Type B pancreatic cell (in vitro differentiated cells): ENCODE measurements at places on chromosomes 5 and 9. TPM values are rescaled to one million over a fixed set of nuclear protein-coding genes. Genes with fewer than 3 reads are reported as not detected.

DNA sequence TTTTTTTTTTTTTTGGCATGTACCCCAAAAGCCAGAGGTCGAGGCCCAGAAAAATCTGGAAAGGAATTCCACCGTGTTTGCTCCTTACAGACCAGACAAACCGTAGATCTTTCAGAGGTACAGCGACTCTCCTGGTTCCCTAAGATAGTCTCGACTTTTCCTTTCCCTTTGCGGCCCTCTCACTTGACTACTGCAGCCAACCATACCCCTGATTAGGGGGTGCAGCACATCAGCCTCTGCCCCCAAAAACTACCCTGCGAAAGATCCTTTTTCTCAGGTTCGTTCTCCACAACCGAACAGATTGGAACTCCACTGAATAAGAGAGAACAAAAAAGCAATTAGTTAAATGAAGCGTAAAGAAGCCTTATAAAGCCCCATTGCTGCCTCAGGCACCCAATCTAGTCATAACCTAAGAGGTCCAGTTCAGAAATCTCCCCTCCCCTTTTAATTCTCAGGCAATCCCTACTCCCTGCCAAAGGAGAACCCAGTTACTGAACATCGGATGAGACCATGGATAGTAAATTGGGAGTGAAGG lies 379 bp upstream of the TICAM2 start:
- no peak for DNase-seq

GRCh38 chr5:173925449-173926071 lies 37.4 kb downstream of the CPEB4 start:
- no peak for DNase-seq

Gene NR5A1
- total RNA-seq: 0.12 and 0.26 TPM in 2 replicates

- DNase-seq: no peak
These were observed 142.2 kb downstream of the ZNF462 start for GRCh38 chr9:107005201-107005600.

GRCh38 chr5:160805376-160805775 lies 46.6 kb downstream of the ATP10B start:
- DNase-seq: no peak

- no peak for DNase-seq
These were observed 27.7 kb downstream of the GRAMD2B start for GRCh38 chr5:126450907-126451306.

Gene CARD9
- 2.0 and 2.6 TPM in 2 replicates for total RNA-seq

Gene SLC34A3
- 0.41 and 0.81 TPM in 2 replicates for total RNA-seq

DNA sequence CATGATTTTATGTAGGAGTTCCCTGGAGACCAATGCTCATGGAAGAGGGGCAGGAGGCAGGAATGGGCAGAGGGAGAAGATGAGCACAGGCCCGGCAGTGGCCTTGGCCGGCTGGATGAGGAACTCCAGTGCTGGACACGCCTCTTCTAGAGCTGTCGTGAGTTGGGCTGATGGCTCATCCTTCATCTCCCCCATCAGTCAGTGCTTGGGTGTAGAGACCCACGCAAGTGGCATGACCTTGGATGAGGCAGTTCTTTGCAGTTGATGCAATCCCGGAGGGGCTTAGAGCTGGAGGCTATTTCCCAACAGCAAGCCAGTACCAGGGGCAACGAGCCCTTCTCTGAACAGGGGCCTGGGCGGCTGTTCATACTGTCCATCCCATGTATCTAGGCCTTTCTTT lies 25.5 kb upstream of the ARAP3 start:
- no peak for DNase-seq

Gene BTNL9
- 0.19 and 0.39 TPM in 2 replicates for total RNA-seq

GRCh38 chr5:102554728-102555127 lies 55.9 kb upstream of the SLCO6A1 start:
- DNase-seq: no peak

DNA sequence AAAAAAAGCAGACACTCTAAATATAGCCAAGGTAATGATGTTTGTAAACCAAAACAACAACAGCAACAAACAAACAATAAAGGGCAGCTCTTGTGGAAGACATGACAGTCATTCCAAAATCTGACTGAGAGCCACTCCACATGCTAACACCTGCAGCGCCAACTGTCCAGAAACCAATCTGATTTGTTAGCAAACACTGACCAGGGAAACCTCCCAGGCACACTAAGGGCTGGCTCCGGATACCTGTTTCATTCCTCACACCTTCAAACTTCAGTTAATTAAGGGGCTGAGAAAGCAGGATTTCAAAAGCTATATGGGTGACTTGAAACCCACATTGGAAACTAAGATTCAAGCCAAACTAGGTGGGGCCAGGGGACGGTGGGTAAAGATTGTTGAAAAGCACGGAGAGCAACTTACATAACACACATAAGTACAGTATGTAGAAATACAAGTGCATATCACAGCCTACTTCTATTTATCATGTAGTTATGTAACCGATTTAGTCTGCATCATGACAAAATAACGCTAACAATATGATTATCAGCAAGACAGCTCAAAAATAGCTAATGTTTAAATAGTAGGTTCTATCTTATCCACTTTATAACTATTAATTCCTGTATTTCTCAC lies 203.6 kb downstream of the SEMA5A start:
- no peak for DNase-seq

GRCh38 chr9:94472806-94473360 lies 82.0 kb upstream of the PCAT7 start:
- no peak for DNase-seq

DNA sequence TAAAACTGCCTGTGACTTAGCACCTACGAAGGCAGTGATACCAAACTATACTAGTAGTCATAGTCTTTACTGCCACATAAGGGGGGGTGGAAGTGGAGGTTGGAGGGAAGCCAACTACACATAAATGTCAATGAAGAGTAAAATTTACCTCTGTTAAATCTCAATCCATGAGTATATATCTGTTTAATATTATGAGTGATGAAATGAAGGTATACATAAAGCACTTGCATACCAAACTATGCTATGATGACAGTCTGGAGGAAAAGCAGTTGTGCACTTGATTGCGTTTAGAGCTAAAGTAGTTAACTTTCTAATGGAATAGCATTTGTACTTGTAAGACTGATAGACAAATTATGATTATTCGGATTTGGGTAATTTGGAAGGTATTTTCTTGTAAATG lies 129.2 kb upstream of the POU5F2 start:
- no peak for DNase-seq

DNA sequence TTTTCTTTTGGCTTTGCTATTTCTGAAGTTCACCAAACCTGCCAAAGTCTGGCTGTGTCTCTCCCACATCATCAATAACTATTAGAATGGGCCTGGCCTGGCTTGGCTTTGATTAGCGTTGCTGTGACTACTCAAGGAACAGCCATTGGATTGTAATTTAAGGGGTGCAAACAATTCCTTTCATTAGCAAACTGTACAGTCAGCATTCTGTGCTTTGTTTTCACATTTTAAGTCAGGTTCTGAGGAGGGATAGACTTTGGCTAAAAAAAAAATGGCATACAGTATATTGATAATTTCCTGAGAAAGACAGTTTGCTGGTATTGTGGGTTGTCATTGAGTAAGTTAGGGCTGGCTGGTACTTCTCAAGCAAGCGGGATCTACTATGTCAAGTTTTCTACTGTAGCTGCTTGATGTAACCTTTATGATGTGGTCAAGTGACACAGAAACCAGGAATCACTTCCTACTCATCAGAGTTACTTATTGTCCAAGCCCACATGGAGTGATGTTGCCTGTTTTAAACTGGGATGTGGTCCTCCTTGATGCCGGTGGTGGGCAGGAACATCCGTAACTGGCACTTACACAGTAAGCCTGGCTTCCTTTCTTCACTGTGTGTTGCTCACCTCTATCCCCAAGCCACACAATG lies 161.4 kb downstream of the CD180 start:
- DNase-seq: no peak

Gene MAN2A1
- total RNA-seq: 47.9 and 62.8 TPM in 2 replicates

DNA sequence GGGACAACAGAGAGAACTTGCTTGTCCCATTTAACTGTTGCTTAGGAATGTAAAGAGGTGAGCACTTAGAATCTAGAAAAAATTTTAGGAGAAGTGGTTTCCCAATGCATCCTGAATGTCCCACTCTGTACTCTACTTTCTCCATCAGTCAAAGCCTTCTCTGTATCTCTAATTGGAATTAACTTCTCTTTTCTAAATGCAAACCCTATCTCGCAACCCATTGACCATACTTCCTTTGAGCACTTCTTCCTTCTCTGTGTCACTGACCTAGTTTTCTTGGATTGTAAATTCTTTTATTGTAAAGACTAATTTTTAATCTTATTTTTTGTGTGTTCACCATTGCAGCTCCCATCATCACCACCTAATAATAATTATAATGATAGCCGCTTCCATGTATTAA lies 33.3 kb downstream of the ADRB2 start:
- no peak for DNase-seq

Gene UGCG
- 28.3 and 41.4 TPM in 2 replicates for total RNA-seq

- no peak for DNase-seq
These were observed 167.4 kb downstream of the ELAVL2 start for GRCh38 chr9:23658376-23659258.

- no peak for DNase-seq
These were observed 7.0 kb downstream of the NFIB start for GRCh38 chr9:14306672-14307660.

DNA sequence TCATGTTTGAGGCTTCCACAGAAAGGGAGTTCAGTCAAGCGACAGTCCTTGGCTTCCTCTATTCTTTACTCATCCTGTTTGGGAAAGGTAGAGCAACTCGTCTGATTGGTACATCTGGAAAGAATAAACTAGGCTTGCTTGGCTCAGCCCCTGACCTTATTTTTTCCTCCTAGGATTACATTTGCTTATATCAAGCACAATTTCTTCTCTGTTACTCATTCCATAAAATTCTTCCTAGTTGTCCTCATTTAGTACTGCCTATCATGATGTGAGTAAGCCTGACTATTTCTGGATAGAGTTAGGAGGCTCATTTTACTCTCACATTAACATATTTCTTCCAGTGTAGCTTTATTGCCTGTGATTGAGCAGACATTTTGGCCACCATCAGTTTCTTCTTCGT lies 10.9 kb upstream of the CARNMT1 start:
- no peak for DNase-seq

GRCh38 chr9:99850736-99851499 lies 29.2 kb downstream of the NR4A3 start:
- DNase-seq: no peak

GRCh38 chr5:86679529-86679928 lies 61.8 kb downstream of the COX7C start:
- no peak for DNase-seq

Gene SPAG8
- total RNA-seq: 0.71 and 14.2 TPM in 2 replicates

GRCh38 chr5:68379275-68380036 lies 163.9 kb downstream of the PIK3R1 start:
- DNase-seq: no peak

Gene SLC36A3
- total RNA-seq: not detected in 2 replicates

GRCh38 chr5:89470658-89471057 lies 587.7 kb upstream of the MEF2C start:
- DNase-seq: no peak

Gene CCL27
- 0.43 and 1.1 TPM in 2 replicates for total RNA-seq

Gene CDO1
- total RNA-seq: 4.4 and 27.9 TPM in 2 replicates

DNA sequence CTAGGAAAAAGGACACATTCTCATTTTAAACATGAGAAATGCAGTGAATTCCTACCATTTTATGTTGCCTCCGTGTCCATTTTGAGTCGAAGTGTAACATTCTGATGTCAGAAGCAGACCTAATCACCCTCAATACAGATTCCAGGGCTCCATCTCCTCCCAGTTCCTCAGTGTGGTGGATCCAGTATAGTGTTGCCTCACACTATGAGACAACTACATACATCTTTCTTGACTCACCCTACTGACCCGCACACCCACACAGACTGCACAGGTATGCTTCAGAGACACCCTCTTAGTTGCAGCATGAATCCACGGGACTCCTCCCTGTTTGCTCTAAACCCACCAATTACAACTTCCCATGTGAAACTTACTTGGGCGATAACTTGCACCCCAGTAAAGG lies 564.9 kb downstream of the SEMA5A start:
- no peak for DNase-seq

DNA sequence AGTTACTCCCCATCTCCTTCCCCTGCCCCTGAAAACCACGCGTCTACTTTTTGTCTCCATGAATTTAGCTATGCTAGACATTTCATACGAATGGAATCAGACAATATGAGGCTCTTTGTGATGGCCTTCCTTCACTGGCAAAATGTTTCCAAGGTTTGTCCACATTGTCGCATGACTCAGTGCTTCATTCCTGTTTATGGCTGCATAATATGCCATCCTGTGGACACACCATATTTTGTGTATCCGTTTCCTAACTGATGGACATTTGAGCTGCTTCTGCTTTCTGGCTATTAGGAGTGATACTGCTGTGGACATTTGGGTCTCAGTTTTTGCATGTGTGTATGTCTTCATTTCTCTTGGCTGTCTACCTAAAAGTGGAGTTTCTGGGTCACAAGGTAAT lies 14.5 kb downstream of the NTNG2 start:
- DNase-seq: no peak

GRCh38 chr5:83204651-83205050 lies 127.3 kb downstream of the XRCC4 start:
- DNase-seq: no peak

Gene SLC46A2
- 0.14 TPM in 1 of 2 replicates, not detected in the other for total RNA-seq

DNA sequence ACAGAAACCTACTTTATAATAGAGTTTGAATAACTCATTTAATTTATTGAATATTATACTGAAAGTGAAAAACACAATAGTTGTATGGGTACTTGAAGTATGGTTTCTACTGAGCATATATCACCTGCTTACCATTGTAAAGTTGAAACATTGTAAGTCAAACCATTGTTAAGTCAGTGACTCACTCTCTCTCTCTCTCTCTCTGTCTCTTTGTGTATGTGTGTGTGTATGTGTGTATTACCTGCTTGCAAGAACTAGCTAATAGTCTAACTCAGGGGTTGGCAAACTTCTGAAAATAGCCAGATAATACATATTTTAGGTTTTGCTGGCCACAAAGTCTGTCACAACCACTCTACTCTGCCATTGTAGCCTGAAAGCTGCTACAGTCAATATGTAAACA lies 564.3 kb upstream of the ZNF608 start:
- DNase-seq: no peak

Gene NSG2
- 3.1 and 3.9 TPM in 2 replicates for total RNA-seq

- no peak for DNase-seq
These were observed 1695.6 kb upstream of the ACO1 start for GRCh38 chr9:30688801-30689200.

DNA sequence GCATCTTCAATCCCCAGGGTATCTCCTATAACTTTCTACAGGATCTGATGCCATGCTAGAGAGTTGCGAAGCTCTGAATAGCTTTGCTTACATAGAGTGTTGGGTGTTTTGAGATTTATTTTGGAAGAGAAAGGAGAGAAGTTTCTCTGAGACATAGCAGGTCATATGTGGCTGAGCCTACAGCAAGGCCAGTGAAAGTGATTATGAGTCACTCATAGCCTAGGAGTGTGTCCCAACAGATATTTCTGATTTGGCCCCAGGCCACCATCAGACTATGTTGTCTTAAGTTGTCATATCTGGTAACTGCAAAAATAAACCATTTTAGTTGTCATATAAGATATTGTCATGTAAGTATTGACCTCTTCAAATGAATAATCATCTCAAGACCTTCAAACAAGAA lies 132.0 kb upstream of the RAI14 start:
- no peak for DNase-seq

GRCh38 chr9:95425910-95426551 lies 90.7 kb downstream of the PTCH1 start:
- DNase-seq: no peak
